Suppressor macrophage (primary cell): ENCODE measurements at places on chromosomes 12 and 14.

DNA sequence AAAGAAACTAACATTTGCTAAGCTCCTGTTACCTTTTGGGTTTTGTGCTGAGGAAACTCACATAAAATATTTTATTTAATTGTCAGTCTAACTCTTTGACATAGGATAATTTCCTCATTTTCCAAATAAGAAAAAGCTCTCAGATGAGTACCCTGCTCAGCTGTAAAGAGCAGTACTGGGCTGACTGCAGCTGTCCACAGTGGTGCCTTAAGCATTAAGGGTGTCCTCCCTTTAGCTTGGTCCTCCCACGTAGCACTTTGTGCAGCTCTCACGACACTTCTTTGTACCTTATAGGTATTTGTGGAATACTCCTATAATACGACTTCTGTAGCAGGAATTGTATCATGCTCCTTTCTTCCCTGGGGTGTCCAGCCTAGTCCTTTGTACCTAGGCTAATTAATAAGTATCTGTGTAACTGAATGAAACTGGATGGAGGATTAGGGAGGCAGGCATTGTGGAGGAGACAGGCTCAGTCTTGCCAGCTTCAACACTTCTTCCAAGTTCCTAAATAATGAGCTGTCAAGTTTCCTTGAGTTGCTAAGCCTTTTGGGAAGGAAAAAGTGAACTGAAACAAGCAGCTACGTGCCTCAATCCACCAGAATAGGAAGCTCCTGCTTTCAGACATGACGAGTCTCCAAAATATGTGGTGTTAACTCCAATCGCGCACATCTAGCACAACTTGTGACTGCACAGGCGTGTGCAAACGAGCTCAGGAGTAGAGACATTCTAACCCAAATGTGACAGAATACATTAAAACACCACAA is 123.0 kb downstream of the SLC38A4 start:
- DNase-seq: peak; percentile 49

- DNase-seq: no peak
Measured at GRCh38 chr14:38108681-38109080, 99.0 kb upstream of the SSTR1 start.

DNA sequence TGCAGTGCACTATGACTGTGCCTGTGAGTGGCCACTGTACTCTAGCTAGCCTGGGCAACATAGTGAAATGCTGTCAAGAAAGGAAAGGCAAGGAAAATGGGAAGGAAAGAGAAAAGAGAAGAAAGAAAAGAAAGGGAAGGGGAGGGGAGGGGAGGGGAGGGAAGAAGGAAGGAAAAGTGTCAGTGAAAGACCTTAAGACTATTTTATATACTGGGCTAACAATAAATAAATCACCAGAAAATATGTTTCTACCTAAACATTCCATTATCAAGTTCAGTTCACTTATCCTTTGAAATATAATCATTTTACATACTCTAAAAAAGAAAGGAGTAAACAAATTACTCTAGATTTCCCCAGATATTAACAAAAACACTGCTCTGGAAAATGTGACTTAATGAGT is 22.1 kb downstream of the COCH start:
- DNase-seq: no peak

DNA sequence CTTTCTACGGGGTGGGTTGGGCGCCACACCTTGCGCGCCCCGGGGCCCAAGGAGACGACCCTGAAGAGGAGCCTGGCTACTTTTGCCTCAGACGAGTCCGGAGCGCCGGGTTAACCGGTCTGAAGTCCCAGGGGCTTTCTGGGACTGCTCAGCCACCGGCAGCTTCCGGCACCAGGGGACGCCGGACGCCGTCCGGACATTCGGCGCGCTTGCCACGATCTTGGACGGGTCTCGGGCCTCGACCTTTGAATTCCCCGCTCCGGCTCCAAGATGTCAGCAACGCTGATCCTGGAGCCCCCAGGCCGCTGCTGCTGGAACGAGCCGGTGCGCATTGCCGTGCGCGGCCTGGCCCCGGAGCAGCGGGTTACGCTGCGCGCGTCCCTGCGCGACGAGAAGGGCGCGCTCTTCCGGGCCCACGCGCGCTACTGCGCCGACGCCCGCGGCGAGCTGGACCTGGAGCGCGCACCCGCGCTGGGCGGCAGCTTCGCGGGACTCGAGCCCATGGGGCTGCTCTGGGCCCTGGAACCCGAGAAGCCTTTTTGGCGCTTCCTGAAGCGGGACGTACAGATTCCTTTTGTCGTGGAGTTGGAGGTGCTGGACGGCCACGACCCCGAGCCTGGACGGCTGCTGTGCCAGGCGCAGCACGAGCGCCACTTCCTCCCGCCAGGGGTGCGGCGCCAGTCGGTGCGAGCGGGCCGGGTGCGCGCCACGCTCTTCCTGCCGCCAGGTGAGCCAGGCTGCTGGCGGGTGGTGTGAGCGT is at the start of gene ACOT4:
Gene ACOT4 (plus strand): TSS at position 184 of the 760 bp plus-strand sequence. CDS start 87 bp downstream, at position 271.
- peak; percentile 44 for DNase-seq

GRCh38 chr12:80195074-80195726 is 95.9 kb downstream of the OTOGL start:
- peak; percentile 19 for DNase-seq
